ENCODE measurements at places on chromosomes 7 and 10.

GRCh38 chr7:64951250-64951848, 39.5 kb downstream of the ZNF117 start:
- DNase-seq, result no peak

GRCh38 chr7:72035266-72035665, 376.9 kb downstream of the CALN1 start:
- DNase-seq, result no peak

DNA sequence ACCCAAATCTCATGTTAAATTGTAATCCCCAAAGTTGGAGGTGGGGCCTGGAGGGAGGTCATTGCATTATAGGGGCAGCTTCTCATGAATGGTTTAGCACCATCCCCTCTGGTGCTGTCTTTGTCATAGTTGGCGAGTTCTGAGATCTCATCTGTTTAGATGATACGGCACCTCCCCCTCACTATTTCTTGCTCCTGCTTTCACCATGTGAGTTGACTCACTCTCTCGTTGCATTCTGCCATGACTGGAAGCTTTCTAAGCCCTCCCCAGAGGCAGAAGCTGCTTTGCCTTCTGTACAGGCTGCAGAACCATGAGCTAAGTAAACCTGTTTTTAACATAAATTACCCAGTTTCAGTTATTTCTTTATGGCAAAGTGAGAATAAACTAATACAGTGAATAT, 18.9 kb upstream of the ZNF138 start:
- DNase-seq, result no peak

GRCh38 chr10:25072786-25073185, 56.4 kb downstream of the THNSL1 start:
- no peak for DNase-seq

- no peak for DNase-seq
These were observed 136.1 kb downstream of the ELMO1 start for GRCh38 chr7:37312608-37313007.

GRCh38 chr7:121410829-121411596, 14.9 kb upstream of the FAM3C start:
- DNase-seq, result no peak

DNA sequence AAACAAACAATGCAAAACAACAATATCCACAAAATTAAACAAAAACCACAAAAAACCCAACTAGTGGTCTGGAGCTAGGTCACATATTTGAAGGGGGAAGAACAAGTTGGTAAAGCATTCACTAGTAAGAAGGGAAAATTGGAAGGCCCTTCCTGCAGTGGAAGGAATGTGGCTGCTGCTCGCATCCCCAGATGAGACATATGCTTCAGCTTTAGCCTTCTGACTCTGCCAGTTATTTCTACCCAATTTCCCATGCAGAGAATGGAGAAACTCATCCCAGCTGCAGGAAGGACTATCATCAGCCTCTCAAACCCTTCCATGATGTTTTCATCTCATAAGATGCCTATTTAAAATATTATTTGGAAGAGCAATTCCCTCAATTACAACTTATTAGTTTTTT, 176.6 kb downstream of the BMPER start:
- no peak for DNase-seq

- DNase-seq, result no peak
These were observed 34.0 kb downstream of the SVIL start for GRCh38 chr10:29600821-29601220.

DNA sequence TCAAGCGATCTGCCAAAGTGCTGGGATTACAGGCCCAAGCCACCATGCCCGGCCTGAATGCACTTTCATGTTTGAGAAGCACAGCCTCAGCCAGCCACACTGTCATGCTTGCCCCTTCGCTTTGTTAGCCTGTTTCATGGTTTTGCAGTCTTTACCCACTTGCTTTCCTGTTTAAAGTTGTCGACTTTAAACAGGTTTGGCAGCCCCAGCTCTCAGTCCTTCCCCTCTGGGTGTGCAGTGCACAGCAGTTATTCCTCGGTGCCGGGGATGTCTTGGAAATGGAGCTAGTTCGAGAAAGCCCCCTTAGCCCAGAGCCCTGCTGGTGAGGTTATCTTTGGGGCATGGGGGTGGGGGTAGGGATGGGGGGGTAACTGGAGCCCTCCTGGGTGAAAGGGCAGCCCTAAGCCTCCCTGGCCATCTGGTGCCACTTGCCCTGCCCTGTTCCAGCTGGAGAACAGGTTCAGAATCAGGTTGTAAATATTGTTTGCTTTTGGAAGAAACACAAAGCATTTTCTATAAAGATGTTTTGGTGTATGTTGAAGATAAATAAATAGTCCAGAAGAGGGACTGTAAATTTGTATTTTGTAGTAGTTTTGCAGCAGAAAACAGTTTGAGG, 14.8 kb downstream of the TSPAN14 start:
- no peak for DNase-seq

- no peak for DNase-seq
These were observed 74.1 kb downstream of the HIPK2 start for GRCh38 chr7:139703487-139704307.

GRCh38 chr10:82887488-82887887, 1012.5 kb downstream of the NRG3 start:
- no peak for DNase-seq

DNA sequence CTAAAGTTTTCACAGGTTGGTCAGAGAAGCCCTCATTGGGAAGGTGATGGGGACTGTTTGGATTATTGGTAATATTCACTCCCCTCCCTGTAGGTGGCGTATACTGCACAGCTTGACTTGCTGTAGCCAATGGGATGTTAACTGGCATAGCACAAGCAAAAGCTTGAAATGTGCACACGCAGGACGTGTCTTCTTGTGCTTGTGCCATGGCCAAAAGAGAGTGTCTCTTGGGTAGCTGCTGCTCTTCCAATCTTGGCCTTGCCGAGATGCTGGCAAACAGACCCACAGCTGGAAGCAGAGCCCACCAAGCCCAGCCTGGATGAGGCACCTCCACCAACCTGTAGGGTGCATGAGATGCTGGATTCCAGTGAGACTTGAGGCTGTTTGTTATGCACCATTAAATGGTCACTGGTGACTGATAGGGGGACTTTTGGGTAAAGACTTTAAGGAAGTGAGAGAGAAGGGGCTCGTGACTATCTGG, 266.0 kb downstream of the GRID1 start:
- no peak for DNase-seq

- no peak for DNase-seq
These were observed 72.6 kb downstream of the AP3M1 start for GRCh38 chr10:74078037-74078436.

DNA sequence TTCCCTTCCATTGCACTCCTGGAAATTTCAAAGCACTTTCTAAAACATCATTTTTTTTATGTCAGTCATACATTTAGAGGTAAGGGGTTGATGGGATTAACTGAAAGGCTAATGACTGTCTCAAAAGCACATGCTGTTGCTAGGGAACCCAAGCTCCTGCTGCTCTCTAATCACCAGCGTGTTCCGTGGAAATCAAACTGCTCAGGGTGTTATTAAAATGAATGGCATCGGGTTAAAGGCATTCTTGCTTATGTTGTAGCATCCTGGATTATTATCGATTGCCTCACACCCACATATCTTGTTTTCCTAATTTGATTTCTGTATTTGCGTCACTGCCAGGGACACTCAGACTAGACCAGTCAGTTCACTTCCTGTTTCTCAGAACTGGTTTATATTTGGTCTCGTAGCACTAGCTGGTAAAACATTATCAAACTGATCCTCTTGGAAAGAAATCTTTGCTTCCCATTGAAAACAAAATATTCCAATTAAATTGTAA, 216.5 kb upstream of the MKLN1 start:
- no peak for DNase-seq

- DNase-seq, result no peak
These were observed 263.6 kb upstream of the ZMIZ1 start for GRCh38 chr10:78805176-78805575.

DNA sequence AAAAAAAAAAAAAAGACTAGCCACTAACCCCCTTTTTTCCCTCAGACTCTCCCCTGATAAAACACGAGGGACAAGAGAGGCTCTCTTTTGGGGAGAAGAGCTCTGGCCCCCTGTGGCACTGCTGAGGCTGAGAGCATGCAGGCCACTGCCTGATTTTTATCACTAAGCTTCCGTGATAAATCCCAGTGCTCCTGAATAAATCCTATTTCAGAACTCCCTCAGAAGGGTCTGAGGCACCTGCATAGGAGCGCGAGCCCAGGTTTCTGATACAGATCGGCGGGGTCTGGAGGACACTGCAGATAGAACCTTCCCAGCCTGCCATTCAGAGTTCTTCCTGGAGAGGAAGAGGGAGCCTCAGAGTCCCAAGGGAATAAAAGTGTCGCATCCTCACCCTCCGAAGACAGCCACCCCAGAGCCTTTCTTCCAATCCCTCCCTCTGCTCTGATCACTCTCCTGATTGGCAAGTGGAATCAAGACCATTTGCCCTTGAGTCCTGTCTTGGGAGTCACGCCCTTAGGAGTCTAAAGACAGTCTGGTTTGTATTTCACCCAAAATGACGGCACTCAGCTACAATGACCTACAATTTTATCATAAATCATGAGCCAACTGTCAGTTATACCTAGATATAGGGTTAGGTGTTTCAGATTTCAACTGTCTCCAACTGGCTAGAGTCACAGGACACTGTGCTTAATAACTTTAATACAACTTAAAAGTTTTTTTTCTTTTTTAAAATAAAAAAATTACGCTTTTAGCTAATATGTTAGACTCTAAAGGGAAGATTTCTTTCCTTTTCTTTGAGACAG, 153.5 kb downstream of the RNF216 start:
- DNase-seq, result no peak

- DNase-seq, result no peak
These were observed 238.3 kb upstream of the NFE2L3 start for GRCh38 chr7:25913598-25914224.

DNA sequence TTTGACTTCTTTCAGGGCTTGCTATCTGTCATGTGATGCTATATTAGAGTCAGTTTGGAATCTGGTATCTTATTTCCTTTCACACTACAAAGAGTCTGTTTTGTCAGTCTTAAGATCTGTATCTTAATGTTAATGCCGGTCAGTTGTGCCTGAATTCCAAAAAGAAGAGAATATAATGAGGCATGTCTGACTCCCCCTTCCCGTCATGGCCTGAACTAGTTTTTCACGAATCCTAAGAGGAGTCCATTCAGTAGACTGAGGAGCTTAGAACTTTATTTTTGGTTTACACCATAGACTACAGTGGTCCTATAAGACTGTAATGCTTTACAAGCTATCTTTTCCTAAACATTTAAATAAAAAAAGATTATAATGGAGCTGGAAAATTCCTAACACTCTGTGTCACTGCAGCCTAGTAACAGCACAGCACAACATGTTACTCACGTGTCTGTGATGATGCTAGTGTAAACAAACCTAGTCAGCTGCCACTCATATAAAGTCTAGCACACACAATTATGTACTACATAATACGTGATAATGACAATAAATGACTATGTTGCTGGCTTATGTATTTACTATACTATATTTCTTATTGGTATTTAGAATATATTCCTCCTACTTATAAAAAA, 50.6 kb downstream of the VPS41 start:
- no peak for DNase-seq

- no peak for DNase-seq
These were observed 865.2 kb downstream of the SORCS3 start for GRCh38 chr10:105506262-105506661.

DNA sequence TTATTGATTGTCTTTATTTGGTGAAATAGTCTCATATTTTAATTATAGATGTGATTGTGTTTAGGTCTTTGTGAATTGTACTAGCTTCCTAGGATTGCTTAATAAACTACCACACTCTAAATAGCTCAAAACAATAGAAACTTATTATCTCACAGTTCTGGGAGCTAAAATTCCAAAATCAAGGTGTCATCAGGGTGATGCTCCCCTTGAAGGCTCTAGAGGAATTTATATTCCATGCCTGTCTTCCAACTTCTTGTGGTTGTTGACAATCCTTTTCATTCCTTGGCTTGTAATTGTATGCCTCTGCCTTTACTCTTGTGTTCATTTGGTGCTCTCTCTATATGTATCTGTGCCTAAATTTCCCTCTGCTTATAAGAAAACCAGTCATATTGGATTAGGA, 155.3 kb upstream of the AKR1E2 start:
- no peak for DNase-seq

DNA sequence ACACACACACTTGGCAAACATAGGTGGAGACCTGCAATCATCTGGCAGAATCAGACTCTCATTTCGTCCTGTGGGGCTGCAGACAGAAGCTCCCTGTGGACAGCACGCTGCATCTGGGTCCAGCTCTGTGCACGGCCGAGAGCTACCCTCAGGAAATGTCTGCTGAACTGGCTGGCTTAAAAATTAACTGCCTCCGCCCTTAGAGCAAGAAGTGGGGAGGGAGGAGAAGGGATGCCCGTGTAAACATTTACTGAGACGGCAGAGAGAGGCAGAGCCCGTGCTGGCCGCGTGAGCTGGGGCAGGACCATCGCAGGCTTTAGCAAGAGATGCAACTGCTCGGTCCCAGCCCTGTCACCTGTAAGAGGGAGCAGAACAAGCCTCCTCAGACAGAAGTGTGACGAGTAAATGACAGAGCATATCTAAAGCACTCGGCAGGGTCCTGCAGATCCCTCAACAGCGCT, 81.8 kb downstream of the TNS3 start:
- DNase-seq, result no peak

GRCh38 chr10:4931587-4931986, 31.6 kb upstream of the AKR1C1 start:
- no peak for DNase-seq

GRCh38 chr7:38244516-38244915, 28.9 kb downstream of the TARP start:
- DNase-seq, result no peak

DNA sequence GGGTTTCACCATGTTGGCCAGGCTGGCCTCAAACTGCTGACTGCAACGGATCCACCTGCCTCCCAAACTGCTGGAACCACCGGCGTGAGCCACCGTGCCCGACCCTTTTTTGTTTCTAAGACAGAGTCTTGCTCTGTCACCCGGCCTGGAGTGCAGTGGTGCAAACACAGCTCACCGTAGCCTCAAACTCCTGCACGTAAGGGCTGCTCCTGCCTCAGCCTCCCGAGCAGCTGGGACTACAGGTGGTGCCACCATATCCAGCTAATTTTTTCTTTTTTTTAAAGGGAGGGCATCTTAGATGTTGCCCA, 36.4 kb downstream of the ADAP1 start:
- DNase-seq, result no peak

DNA sequence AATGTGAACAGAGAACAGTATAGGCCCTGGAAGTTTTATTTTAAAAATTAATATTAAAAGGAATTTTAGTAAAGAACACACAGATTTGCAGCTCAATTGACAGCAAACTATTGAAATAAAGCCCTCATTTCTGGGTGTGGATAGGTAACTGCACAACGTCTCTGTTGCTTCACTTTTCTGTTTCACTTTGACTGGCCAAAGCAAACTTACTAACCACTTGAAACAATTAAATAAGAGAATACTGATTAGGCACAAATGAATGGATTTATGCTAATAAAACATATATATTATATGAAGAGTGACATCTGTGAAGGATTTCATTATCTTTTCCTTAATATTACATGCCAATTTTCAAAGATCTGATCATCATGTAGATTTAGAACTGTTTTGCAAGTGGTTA, 11.9 kb downstream of the ZNF804B start:
- no peak for DNase-seq
